ENCODE measurements at places on chromosomes 1 and 21.

- no peak for DNase-seq
These were observed 73.2 kb downstream of the ADGRL2 start for GRCh38 chr1:81873946-81874345.

DNA sequence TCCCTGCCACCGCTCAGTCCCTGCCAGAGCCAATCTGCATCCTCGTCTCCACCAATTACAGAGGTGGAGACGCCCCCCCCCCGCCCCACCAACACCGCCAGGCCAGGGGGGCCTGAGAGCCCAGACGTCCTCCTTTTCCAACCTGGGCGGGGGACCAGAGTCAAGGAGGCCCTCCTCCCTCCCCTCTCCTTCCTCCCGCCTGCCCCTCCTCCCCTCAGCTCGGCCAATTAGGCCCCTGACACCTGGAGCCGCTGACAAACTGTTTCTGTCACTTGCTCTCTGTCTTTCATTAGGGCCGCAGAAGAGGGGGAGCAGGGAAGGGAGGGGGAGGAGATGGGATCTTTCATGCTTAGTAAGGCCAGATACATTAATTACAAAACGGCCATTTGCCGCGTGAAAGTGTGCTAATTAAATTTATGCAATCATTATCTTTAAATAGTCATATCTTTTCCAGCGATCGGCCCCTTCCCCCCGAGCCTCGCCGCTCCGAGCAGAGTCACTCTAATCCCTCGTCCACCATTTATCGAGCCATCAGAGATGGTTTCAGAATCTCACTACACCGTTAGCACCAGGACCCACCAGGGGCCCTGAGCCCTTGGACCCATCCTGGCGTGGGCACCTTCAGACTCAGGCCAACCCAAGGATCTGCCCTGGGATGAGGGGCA, 94.7 kb downstream of the PAX7 start:
- DNase-seq: no peak

- peak; percentile 25 for DNase-seq
These were observed 62.7 kb downstream of the KAZN start for GRCh38 chr1:14661222-14661621.

DNA sequence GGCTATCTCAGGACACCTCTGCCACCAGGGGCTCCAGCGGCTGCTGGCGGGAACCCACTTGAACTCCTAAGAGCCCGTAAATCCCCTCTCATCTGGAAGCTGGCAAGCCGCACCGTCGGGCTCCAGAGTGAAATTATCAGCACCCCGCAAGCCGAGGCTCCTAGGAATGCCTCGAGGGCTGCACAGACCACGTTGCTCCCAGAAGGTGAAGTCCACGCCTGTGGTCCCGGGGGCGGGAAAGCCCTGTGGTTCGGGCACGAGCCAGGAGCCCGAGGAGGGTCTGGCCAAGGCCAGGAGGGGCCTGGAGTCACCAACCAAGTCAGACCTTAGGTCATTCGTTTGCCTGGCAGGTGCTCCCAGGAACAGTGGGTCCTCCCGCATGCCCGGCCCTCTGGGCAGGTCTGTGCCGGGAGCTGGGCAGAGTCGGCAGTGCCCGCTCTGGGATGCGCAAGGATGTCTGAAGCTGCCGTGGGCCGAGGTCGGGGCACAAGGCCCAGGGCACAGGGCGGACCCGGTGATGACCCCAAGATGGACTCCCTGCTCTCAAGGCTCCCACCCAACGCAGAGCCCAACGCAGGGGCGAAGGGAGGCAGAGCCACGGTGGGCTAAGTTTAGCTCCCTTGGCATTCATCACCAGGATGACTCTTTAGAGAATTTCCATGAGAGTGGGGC, 8.9 kb downstream of the ACTRT2 start:
- no peak for DNase-seq

DNA sequence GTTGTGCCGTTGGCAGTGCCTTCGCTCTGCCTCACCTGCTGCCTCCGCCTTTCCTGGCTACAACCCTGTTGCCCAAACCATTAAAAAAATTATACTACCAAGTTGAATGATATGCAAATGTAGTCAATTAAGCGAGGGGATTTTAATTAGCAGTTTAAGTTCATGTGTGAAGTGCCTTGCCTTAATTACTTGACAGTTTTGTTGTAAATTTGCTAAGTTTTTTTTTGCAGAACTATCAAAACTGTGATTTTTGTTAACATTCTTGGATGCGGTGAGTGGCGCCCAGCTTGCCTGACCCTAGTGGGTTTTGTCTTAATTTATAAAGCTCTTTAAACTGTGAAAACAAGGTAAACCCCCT, 10.9 kb downstream of the SKI start:
- no peak for DNase-seq

- no peak for DNase-seq
These were observed 18.9 kb downstream of the CR1 start for GRCh38 chr1:207514890-207515289.

- no peak for DNase-seq
These were observed 95.0 kb downstream of the KCND3 start for GRCh38 chr1:111894497-111894896.

GRCh38 chr1:77954521-77954920, 24.4 kb downstream of the FUBP1 start:
- DNase-seq: peak; percentile 24

DNA sequence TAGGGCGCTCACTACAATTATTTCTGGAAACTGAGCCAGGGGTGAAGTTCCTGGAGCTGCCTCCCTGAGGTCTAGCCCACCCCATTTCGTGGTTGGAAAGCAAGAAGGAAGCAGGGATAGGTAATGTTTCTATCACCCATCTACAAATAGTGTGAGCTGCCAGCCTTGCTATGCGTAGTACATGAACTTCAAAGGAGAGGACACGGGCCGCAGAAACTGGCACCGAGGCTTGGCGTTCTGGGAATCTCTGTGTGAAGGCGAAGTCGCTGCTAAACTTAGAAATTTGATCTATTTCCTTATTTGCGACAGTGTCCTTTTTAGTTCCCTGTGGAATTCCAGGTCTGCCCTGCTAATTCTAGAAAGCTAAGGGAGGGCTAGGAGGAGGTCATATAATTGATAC, 49.6 kb upstream of the NTPCR start:
- no peak for DNase-seq

DNA sequence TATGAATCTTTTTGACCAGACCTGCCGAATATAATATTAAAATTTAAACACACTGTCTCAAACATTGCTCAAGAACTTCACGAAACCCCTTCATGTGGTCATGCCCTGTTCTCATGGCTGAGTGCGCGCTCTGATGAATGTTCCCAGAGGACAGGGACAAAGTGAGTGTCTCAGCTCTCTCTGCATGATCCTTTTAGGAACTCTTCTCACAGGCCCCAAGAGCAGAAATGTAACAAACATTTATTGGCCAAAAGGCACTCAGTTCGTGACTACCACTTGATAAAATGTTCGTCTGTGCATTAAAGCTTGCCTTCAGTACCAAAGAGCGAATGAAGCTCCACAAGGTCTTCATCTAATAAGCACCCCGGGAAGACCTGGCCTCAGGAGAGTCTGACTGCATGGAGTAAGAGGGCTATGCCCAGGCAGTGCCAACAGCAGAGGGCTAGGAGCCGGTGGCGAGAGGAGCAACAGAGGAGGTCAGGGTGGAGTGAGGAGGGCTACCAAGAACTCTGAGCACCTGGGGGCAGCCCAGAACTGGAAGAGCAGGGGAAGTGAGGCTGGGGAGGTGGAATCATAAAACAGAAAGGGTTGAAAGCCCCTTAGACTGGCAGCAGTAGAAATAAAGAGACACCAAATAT, 171.1 kb downstream of the RHOU start:
- DNase-seq: no peak

DNA sequence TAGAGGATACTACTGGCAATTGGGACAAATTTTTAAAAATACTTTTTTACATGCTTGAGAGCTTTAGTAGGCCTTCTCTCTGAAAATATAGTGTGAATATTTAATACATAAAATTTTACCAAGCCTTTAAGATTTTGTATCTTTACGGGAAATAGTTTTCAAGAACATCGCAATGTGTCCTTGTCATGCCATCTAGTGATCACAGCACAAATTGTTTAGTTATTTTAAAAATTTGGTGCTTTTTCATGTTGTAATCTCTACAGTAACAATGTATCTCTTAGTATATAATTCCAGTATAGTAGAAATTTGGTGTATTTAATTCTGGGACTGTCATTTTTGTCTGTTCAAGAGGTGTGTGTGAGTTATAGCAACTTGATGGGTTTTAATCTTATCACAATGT, 6.7 kb downstream of the CDC7 start:
- no peak for DNase-seq

DNA sequence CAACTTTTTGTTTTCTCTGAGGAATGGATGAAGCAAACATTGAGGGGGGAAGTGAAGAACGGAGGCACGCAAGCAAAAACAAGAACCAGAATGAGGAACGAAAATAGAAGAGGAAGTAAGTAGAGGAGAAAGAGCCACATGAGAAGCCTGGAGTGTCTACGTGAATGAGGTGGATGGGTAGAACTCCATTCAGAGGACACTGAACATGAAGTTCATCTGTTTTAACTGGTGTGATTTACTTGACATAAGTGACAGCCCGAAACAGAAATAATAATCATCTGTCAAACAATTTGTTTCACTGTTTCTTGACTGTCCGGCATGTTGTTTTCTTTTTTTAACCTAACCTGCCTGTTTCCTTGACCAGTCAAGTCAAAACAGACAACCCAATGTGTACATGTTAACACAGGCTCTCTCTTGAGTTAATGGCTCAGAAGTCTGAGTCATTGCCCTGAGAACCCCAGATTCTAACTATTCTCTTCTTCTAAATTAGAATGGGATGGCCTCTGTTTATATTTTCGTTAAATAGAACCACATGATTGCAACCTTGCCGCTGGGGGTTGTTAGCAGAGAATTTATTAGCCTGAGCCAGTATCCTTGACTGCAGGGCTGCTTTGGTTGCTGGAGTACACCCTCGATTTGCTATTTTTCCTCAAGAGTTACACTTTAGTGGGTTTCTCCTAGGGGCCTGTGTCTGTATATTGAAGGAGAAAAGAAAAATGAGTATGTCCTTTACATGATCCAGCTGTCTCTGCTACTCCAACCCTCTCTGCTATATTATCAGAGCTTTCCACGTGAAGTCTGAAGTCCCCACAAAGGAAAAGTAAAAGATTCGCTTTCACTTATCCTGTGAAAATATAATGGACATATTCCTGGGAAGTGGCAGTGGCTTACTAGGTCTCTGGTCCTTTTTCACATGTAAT, 151.7 kb downstream of the ZC3H11B start:
- DNase-seq: peak; percentile 82

DNA sequence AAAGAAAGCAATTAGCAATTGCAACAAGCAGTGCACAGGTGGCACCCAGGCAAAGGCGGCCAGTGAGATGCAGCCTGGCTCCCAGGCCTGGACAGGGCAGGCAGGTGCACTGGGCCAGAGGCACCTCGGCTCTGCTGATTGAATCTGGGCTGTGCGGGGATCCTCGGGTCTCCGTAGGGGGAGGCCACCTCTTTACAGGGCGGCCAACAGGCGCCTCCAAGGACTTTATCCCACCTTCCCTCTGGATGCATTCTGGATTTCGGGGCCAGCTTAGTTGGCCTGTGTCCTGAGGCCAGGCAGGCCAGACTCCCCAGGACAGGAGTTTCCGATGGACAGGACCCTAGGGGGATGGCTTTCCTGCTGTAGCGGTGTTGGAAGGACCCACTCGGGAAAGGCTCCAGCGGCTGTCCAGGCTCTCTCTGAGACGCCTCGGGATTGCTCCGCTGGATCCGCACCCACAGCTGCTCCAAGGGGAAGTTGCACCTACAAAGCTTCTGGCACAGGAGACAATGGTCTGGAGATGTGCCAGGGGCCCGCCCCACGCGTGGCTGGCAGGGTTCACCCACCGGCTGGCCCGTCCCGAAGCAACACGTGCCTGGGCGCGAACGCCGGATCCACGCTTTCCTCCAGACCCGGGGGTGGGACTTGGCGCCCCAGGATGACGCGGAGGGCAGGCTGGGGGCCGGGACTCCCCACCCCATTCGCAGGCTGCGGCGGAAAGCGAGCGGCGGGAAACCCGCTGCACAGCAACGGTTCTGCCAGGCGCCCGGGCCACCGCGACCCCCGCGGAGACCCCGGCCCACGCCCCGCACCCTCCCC, 810 bp downstream of the SLC19A1 start:
- DNase-seq: peak; percentile 44

DNA sequence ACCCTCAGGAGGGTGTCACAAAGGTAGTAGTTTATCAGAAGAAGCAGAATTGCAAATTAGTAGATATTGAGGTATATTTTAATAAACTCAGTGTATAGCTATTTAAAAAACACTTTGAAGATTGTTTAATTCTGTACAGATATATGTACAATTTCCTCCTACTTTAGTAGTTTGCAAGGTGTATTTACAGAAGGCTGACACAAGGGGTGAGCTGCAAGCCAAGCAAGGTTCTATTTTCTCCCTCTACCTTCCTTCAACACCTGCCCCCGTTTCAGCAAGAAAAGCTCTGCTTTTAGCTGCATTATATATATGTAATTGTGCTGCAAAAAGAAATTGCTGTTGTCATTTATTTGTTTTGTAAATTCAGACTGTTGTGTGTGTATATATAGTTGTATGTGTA, 674.2 kb upstream of the PKN2 start:
- no peak for DNase-seq

DNA sequence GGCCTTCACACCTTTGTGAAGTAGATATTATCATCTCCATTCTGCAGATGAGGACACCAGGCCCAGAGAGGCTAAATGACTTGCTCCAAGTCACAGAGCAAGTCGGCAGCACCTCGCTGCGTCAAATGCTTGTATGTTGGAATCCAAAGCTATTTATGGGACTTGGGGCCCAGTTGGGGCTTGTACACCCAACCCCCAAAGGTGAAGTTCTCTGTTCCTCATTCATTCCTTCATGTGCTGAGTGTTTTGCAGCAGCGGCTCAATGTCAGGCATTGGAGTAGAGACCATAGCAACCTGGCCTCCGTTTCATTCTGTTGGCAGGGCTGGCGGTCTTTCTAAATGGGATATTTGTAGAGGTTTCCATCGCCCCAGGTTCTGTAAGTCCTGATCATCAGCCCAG, 113.4 kb upstream of the SLC25A33 start:
- no peak for DNase-seq

DNA sequence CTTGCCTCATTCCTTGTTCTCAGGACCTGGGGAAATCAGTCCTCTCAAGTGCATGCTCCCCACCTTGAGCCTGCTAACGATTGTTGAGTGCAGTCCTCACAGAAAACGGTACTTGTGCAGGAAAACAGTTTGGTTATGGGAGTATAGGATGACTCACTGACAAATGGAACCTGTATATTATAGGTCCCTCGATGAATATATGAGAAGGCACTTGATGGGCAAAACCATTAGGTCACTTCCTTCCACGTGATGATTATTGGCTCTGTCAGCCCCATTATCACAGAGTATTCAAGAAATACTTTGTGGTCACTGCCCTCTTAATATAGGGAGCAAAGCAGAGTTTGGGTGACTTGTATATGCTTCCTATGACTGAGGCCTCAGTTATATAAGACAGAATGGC, 6.2 kb downstream of the CCDC17 start:
- peak; percentile 32 for DNase-seq

- no peak for DNase-seq
These were observed 6.8 kb downstream of the CR1 start for GRCh38 chr1:207502726-207503125.

- no peak for DNase-seq
These were observed 288.8 kb downstream of the GPATCH2 start for GRCh38 chr1:217342105-217342504.
